KBM-7 (cell line): ENCODE measurements at places on chromosomes 5 and 9.

DNA sequence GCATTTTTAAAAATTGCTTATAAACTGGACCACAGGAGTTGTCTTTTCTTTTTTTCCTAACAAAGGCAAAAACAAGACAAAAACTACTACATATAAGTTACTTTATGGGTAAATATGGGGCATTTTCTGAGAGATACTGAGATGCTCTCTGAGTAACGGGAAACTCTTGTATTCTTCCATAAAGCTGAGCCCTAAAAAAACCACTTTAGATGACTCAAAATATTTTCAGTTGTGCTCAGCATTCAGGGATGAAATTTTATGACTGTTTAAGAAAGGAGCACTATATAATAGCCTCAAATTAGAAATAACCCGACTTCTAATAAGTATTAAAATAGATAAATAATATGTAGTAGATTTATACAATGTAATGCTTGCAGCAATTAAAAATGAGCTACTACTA lies 644.5 kb downstream of the KCTD16 start:
- no peak for DNase-seq

DNA sequence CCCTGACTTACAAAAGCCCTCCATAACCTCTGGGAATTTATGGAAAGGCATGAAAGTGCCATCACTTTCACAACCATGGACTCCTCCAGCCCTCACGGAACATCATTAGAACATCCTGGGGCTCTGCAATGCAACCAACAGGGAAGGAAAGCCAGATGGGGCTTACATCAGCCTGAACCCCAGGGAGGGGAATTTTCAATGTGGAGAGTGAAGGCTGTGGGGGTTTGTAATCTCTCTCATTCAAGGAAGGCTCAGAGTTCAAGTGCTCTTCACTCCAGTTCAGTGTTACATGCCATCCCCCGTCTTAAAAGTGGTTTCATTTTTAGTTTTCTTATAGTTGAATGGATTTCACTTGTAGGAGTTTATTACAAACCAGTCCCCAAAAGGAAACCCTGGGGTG lies 5.7 kb downstream of the SPRY4 start:
- DNase-seq = no peak

GRCh38 chr5:162512935-162513565 lies 445.5 kb downstream of the GABRG2 start:
- DNase-seq = no peak

DNA sequence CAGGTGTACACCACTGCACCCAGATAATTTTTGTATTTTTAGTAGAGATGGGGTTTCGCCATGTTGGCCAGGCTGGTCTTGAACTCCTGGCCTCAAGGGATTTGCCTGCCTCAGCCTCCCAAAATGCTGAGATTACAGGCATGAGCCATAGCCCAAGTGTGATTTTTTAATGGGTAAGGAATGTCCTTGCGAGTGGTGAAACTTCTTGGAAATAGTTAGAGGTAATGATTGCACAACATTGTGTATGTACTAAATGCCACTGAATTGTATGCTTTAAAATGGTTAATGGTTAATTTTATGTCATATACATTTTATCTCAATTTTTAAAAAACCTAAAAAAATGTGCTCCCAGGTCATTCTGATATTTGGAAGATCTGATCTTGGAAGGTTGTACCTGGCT lies 59.9 kb upstream of the IL6ST start:
- no peak for DNase-seq

DNA sequence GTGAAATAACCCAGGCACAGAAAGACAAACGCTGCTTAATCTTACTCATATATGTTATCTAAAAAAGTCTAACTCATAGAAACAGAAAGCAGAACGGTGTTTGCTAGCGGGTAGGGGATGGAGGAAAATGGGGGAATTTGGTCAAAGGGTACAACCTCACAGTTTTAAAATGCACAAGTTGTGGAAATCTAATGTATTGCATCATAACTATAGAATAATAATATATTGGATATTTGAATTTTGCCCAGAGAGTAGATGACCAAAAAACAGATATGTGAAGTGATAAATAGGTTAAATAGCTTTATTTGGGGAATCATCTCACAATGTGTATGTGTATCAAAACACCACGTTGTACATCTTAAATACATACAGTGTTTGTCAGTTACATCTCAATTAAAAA lies 22.3 kb upstream of the OSMR start:
- DNase-seq = no peak

DNA sequence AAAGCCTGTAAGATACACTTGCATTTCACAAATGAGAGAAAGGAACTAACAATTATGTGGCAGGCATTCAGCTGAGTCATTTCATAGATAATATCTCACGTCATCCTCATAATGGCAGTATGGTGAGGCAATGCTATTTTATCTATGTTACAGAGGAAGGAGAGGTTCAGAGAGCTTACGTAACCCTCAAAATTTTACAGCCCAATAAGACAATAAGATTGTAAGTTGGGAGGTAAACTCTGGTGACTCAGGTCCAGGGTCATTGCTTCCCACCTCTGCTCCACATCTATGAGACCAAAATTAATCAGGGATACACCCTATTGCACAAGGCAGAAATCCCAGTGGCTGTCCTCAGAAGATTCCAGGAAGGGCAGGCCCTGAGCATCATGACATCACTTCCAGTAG lies 309.7 kb downstream of the NSG2 start:
- DNase-seq = no peak

GRCh38 chr9:86549920-86550319 lies 195.7 kb upstream of the TUT7 start:
- no peak for DNase-seq

DNA sequence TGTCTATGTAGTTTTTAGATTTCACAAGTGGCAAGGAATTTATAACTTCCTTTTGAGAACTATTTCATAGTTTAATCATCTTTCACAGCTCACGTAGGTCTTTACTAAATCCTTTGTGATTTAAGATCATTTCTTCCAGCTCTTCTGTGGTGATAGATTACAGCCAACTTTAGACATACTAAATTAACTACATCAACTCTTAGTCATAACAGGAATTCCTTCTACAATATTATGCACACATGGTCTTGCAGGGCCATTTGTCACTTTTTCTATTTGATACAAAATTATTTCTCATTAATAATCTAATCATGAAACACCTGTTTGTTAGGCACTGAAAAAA lies 208.4 kb downstream of the PDE4D start:
- DNase-seq = no peak

DNA sequence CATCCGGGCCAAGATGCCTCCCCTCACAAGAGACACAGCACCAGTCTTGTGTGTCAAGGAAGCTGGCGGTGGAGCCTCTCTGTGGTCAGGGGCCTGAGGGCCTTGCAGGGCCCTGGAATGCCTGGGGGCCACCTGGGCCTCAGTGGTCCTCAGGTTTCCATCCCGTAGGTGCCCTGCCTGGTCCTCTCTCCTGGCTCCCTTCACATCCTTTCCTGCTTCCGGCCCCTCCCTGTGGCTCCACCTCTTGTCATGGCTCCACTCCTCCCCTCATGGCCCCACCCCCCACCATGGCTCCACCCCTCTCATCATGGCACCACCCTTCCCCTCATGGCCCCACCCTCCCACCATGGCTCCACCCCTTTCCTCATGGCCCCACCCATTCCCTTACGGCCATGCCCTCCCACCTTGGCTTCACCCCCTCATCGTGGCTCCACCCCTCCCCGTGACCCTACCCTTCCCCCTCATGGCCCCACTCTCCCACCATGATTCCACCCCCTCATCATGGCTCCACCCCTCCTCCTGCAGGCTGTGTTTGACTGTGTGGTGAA lies 175.8 kb downstream of the CACNA1B start:
- no peak for DNase-seq

GRCh38 chr5:109859537-109859936 lies 169.8 kb downstream of the MAN2A1 start:
- DNase-seq = no peak

DNA sequence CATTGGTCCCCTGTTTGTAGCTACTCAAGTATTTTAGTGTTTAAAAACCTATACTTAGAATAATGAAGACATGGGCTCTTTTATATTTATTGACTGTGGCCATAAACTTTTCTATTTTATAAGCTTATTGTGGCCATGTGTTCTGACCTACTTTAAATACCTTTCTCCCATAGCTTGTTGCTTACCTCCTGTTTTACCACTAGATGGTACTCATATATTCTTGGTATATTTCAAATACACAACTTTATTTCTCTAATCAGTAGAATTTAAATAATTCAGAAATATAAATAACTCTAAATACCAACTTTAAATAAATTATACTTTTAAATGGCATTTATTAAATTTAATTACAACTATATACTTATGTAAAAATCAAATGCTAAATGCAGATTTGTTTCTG lies 498.0 kb downstream of the PRDM9 start:
- no peak for DNase-seq

DNA sequence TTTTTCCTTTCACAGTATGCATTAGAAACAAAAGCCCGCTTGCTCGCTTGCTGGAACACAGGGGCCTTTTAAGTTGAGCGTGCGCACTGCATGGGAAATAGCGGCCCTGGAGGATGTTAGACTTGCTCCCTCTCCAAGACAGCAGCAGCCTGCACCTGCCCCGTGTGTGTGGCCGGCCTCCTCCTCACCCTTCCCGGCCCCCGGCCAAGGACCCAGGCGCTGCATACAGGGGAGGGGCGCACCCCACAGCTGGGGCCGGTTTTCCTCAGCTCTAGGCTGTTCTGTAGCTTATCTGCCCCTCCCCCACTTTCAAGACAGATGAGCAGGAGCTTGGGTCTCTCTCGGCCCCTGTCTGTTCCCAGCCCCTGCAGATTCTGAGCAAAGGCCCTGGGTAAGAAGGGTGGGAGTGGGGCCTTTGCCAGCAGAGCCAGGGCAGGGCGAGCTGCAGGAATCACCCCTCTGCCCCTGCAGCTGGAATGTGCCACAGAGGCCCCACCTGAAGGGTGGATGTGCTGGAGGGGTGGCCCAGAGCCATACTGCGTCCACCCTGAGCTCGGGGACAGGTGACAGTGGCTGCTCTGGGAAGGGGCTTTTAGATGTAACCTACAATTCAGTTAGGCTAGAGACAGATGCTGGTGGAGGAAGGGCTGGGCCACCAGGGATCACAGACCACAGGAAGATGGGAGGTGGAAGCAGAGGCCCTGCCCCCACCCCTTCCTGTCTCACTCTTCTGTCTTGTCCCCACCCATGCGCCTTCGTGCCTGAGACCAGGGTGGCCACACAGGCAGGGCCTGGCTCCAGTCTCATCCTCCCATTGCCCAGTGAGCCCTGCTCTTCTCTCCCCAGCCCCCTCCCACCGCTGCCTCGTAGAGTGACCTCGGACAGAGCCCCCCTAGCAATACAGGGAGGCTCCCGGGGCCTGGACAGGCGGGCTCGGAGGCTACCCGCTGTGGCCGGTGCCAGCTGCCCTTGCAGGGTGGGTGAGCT lies 132.4 kb downstream of the DAB2IP start:
- peak; percentile 12 for DNase-seq

GRCh38 chr5:151699071-151699901 lies 12.6 kb upstream of the SPARC start:
- DNase-seq = no peak

- DNase-seq = no peak
Observed at GRCh38 chr9:132556714-132557113, 25.7 kb upstream of the BARHL1 start.

DNA sequence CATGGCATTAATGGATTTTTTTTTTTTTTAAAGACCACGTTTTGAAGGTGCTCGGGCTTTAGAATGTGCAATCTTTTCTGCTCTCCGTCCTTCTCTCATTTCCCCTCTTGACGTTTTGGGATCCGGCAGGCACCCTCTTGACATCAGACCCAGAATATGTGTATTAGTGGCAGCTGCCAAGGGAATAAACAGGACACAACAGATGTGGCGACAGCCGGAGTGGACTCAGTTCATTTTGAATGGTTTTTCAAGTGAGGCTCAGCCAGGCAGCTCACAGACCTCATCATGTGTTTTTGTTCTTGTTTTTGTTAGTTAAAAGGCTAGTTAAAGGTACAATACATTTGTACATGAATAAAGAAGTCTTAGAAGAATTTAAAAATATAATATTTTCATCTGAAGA lies 365.0 kb upstream of the SEMA6A start:
- no peak for DNase-seq

- no peak for DNase-seq
Observed at GRCh38 chr5:37833990-37834389, 5.9 kb downstream of the GDNF start.

GRCh38 chr5:160133918-160134304 lies 14.7 kb upstream of the PWWP2A start:
- no peak for DNase-seq

- no peak for DNase-seq
Observed at GRCh38 chr5:99088309-99088708, 159.5 kb upstream of the CHD1 start.

DNA sequence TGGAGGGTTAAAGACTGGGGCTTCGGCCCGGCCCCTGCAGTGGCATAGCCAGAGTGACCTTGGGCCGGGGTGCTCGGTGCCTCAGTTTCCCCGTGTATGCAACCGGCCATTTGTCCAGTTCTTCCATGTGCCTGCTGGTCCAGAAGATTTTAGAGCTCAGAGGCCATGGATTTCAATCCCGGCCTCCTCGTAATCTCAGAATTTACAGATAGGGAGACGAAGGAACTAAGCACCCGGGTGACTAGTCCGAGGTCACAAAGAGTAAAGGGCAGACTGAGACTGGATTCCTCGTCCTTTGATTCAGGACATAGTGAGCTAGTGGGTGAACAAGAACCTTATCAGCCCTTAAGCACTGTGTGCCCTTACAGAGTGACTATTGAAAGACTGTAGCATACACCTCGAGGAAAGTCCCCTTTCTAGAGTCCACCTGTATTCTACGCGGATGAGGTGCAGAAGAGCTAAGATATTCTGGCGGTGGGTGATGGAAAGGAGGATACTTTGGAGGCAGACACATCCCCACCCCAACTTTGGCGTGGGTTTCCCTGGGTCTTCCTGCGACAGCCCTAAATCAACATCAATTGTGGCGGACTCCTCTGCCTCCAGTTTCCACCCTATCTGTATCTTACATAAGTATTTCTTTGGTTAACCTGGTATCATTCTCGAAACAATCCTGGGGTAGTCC lies 597 bp downstream of the SLC31A1 start:
- DNase-seq = no peak

DNA sequence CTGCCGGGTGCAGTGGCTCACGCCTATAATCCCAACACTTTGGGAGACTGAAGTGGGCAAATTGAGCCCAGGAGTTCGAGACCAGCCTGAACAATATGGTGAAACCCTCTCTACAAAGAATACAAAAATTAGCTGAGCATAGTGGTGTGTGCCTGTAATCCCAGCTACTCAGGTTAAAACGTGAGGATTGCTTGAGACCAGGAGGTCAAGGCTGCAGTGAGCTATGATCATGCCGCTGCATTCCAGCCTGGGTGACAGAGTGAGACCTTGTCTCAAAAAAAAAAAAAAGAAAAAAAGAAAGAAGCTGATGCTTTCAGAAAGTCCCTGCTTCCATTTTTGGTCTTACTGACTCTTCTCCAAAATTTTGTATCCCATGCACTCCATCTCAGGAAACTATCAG lies 31.3 kb downstream of the SNAPC3 start:
- DNase-seq = no peak

DNA sequence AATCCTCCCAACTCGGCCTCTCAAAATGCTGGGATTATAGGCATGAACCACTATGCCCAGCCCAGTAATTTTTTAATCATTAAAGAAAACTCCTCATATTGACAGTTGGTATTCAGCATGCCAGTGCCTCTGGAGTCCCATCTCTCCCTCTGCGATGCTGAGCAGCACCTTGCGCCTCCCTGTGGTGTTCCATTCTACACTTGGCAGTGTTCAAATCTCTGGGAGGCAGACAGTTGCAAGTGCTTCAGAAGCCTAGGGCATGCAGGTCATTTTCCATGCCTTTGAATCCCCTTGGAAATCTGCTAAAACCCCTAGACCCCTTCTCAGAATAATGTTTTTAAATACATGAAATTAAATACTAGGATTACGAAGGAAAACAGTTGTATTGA lies 41.3 kb downstream of the GARNL3 start:
- no peak for DNase-seq

GRCh38 chr5:172002310-172002709 lies 4.1 kb downstream of the FBXW11 start:
- peak; percentile 45 for DNase-seq
